ENCODE measurements at places on chromosomes 1 and 21.

DNA sequence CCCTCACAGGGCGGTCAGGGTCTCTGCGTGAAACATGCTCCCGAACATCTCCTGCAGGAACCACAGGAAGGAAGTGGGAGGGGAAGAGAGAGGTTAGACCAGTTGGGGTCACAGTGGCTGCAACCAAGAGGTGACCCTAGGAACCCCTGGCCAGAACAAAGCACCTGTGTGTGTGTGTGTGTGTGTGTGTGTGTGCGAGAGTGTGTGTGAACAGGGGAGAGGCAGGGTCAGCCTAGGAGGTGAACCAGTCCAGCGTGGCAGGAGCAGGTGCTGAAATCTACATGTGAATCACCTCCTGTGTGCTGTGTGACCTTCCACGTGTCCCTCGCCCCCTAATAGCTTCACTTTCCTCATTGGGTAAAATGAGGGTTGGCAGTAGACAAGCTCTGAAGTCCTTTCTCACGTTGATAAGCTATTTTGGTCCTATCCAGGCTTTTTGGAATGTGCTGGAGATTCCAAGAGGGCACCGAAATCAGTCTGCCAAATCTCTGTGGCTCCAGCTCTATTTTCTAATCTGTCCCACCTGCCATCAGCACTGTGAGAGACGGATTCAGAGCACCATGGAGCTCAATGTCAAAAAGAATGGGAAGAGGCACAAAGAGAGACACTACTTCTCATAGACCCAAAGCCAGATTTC is 27.8 kb downstream of the SLC26A9 start:
- no peak for DNase-seq

- no peak for DNase-seq
Observed at GRCh38 chr1:199937661-199938060, 89.8 kb upstream of the NR5A2 start.

GRCh38 chr1:179081687-179082332 is at the start of gene TOR3A:
Gene TOR3A (plus strand): TSS chr1:179082070. CDS start chr1:179082129, 59 bp downstream.
- DNase-seq, result peak; percentile 59

DNA sequence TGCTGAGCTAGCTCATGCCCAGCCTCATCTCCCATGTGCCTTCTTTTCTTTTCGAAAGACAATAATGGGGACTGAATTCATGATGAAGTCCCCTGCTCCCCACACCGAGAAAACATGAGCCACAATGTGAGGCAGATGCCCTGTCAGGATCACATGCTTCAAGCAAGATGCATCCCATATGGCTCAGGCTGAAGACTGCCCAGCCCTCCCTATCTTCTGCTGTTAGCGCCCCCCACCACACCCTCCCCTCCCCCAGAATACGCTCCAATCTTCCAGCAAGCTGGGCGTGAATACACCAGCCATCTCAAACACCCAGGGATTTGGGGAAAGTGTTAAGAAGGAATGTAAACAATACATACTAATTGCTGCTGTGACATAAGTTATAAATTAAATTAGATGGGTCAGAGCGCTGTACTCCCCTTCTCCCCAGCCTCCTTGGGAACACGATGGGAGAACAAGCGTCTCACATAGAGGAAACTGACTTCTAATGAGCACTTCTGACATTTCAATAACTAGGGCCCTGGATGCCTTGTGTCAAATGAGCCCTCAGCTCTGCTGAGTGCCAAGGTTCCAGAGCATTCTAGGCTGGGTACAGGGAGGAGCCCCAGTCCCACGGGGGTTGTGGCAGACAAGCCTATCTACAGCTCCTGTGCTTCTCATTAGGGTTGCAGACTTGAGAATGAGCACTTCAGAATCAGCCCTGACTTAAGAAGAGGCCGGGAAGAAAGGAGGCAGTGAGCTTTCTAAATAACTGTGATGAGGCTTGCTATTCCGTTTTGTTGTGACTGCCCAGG is 55.6 kb downstream of the TNR start:
- no peak for DNase-seq

- DNase-seq, result no peak
Observed at GRCh38 chr1:153608742-153609584, 4.0 kb downstream of the S100A16 start.

GRCh38 chr1:26786437-26787380 is 1.0 kb upstream of the PIGV start:
- DNase-seq, result peak; percentile 10

DNA sequence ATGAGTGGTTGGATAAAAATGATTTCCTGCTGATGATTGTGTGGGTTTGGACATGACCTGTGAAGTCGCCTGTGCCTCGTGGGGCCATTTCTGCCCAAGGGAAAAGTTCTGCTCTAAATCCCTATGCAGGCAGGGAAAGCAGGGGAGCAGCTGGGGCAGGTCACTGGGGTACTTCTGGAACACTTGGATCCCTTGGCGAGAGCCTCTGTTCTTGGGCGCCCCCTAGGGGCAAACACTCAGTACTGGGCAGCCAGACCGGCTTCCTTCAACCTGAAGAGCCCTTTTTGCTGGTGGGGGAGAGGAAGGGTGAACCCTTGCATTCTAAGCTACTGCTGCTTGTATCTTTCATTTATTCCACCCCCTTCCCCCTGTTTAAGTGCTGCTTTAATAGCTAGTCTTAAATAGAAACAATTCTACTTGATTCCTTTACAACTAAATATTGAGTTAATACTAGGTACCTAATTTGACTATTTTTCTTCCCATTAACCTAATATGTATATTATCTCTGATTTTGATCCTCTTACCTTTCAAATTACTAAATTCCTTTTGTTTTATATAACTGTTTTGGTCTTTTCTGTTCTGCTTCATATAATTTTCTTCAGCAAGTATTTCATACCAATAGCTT is 5.1 kb upstream of the CLEC20A start:
- no peak for DNase-seq

- DNase-seq, result no peak
Observed at GRCh38 chr1:161721738-161722343, 497 bp downstream of the FCRLB start.

DNA sequence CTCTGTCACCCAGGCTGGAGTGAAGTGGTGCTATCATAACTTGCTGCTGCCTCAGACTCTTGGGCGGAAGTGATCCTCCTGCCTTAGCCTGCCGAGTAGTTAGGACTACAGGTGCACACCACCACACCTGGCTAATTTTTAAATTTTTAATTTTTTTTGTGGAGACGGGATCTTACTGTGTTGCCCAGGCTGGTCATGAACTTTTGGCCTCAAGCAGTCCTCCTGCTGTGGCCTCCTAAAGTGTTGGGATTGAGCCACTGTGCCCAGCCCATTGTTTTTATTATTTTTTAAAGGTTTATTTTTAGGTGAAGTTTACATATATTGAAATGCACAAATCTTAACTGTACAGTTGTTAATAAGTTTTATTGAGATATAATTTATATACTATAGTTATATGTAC is 3.2 kb downstream of the MTF2 start:
- DNase-seq, result no peak

GRCh38 chr1:234235434-234235881 is 137.8 kb upstream of the COA6 start:
- no peak for DNase-seq

- no peak for DNase-seq
Observed at GRCh38 chr1:208446271-208446691, 202.1 kb upstream of the PLXNA2 start.

- DNase-seq, result no peak
Observed at GRCh38 chr1:50930193-50930592, 29.9 kb downstream of the FAF1 start.

GRCh38 chr21:44524414-44525371 is 15.3 kb downstream of the KRTAP10-1 start:
- DNase-seq, result no peak

GRCh38 chr1:150118716-150119115 is 31.0 kb upstream of the PLEKHO1 start:
- DNase-seq, result no peak

GRCh38 chr1:78497201-78497600 is 6.4 kb downstream of the PTGFR start:
- no peak for DNase-seq

DNA sequence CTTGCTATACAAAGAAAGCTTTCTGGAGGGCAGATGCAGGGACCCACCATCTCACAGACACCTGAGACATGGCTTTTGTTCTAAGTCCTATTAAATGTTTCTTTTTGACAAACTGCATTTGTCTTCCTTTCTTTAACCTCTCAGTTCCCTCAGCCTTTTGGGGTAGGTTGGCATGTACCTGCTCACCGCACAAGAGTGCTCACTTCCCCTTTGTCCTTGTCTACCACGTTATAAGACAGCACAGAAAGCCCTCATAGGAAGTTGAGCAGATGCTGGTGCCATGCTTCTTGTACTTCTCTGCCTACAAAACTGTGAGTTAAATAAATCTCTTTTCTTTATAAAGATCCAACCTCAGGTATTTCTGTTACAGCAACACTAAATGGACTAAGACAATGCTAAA is 31.9 kb upstream of the RGS21 start:
- no peak for DNase-seq

DNA sequence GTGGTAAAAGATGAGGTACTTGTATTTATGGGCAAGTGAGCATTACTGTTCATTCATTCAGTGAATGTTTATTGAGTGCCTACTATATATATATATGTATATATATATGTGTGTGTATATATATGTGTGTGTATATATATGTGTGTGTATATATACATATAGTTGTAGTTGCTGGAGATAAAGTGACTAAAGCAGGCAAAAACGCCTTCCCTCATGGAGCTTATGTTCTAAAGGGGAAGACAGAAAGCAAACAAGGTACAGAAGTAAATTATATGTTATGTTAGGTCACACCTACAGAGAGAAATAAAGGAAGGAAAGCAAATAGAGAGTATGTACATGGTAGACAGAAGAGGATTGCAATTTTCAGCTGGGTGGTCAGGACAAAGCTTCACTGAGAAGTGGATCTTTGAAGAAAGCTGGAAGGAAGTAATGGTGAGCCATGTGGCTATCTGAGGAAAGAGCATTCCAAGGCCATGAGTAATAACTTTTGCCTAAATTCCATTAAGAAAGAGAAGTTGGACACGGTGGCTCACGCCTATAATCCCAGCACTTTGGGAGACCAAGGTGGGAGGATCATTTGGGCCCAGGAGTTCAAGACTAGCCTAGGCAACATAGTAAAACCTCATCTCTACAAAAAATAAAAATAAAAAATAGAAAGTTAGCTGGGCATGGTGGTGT is 33.5 kb upstream of the KLF17 start:
- no peak for DNase-seq

DNA sequence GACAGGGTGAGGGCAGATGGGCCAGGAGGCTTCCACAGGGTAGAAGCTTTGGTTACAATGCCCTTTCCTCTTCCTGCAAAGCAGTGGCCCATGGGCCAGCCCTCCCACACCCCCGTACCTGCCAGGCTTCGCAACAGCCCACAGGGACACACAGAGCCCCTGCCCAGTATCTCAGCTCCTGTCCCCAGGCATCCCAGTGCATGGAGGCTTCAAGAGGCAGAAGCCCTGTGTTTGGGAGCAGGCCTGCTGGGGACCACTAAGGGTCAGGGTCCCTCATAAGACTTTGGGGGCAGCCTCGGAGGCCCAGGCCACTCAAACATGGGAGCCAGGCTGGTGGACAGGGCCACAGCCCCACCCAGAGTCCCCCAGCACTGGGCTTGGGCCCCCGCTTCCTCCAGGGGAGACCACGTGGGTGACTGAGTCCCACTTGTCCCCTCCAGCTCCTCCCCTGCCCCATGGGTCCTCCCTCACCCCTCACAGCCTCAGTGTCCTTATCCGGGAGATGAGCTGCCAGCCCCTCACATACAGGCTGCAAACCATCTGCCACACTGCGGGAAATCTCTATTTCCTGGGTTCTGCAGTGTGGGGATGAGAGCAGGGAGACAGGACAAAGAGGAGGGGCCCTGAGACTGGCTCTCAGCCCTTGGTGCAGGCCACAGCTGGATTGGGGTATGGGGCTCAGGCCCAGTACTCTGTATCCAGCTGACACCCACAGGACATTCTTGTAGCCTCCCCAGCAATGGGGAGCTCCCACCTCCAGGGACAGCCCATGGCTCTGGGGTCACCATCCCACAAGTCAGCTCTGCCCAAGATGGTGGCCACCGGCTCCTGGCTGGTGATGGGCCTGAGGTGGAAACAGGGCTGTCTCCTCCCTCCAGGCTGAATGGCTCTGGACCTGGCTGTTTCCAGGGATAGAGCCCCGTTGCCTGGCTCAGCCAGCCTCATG is 50.7 kb downstream of the WNT9A start:
- DNase-seq, result no peak

DNA sequence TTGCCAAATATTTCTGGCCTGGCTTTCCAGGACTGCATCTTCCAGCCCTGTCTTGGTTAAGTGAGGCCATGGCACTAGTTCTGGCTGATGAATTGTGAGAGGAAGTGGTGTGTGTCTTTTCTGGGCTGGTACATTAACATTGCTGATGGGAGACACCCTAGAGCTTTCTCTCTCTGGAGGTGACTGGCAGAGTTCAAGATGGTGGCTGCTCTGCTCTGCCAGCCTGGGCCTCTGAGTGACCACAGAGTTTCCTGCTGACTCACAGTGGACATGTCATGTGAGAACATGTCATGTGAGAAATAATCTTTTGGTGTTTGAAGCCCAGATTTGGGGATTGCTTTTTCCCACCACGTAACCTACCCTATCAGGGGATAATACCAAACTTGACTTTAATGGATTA is 218.0 kb upstream of the KIAA0040 start:
- no peak for DNase-seq

DNA sequence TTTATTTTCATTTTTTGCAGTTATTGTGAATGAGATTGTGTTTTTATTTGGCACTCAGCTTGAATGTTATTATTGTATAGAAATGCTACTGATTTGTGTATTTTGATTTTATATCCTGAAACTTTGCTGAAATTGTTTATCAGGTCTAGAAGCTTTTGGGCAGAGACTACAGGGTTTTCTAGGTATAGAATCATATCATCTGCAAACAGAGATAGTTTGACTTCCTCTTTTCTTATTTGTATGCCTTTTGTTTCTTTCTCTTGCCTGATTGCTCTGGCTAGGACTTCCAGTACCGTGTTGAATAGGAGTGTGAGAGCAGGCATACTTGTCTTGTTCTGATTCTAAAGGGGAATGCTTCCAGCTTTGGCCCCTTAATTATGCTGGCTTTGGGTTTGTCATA is 27.3 kb downstream of the ZNF691 start:
- DNase-seq, result no peak

DNA sequence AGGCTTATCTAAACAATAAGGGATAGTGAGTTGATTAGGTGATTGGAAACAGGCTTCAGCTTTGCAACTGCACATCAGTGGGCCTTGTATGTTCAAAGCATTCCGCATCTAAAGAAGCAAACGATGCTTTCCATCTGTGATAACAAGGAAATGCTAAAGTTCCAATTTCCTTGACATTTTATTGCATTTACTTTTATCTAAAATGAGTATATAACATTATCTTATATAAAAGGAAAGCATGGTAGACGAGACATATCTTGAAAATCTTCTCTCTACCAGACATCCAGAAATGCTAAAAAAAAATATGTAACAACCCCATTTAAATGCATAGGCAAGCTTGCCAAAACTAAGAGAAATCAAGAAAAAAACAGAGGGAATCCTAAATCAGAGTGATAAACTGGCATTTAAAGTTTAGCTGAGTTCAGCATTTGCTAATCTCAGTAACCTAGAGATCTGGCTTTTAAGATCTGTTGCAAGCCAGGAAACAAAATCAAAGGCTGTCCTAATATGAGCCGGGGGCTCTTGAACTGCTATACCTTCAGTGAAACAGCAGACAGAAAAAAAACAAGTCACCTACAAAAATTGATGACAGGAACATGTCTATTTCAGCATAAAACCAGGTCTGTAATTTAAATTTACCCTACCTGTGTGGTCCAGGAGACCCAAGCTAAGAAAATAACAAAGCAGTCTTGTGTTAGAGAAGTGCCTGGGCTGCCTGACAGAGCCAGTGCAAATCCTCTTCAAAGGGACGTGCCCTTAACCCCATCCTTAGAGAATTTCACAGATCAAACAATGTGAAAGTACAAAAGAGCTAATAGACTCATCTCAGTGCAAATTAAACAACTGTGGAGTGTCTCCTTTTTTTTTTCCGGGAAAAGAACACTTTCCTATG is 3.1 kb upstream of the RGS13 start:
- DNase-seq, result no peak
